ENCODE measurements at places on chromosomes 4 and X. TPM values are rescaled to one million over a fixed set of nuclear protein-coding genes. Genes with fewer than 3 reads are reported as not detected.

DNA sequence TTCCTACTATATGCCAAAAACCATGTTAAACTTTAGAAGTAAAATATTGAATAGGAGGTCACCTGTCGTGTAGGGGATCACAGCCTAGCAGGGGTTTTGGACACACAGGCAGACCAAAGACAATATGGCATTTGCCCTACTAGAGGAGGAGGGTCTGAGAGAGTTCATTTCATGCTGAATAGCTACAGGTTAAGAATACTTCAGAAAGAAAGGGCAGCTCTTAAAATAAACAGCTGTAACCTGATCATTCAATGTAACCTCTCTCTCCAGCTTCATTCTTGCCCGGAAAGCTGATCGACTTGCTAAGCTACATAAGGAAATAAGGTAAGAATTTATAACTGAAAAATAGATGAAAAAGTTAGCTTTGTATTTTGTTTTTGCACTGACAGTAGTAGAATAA, 79.9 kb downstream of the MAOA start:
- no peak for DNase-seq

DNA sequence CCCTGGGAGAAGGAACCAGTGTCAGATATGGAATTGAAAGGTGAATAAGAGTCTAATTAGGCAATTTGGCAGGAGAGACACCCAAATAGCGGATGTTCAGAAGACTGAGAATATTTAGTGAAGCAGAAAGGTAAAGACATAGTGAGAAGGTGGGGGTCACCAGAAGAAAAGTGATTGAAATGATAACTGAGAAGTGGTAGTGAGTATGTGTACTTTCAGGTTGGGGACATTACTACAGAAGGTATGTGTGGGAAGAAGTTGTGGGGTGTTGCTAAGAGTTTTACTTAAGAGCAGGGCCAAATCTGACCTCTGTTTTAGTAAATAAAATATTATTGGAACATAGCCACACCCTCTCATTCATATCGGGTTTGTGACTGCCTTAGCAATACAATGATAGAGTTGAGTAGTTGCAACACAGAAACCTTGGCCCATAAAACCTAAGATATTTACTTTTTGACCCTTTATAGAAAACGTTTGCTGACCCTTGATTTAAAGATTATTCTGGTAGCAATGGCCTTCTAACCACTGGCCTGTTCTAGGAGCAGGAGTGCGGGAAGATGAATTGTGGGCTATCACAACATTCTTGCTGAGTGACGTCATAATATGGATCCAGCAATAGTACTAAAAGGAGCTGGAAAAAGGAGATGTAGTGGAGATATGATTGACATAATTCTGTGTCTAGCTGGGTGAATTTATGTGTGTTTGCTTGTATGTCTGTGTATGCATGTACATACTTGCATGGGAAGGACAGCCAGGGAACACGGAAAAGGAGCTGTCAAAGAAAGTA, 115.3 kb downstream of the HS3ST1 start:
- DNase-seq = no peak

DNA sequence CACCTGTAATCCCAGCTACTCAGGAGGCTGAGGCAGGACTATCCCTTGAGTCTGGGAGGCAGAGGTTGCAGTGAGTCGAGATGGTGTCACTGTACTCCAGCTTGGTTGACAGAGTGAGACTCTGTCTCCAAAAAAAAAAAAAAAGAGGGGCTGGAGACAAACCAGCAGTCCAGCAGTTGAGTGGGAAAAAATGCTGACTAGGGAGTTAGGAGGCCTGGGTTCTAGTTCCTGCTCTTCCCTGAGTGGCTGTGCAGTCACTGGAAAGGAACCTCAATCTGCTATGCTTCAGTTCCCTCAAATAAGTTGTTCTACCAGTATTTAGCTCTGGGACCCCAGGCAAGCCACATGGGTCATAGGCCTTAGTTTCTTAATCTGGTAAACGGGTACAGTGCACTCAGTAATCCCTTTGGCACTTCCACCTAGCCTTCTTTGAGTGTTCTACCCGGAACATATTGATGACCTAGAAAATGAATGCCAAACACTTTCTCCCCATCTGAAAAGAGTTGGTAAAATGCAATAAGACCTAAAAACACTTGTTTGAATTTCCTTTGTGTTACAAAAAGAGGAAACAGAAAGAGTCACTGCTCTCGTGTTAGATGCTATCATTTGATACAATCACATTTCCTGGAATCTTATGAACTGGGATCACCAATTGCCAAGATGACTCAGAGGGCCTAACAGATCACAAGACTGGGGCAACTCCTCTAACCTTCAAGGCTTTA, 99.3 kb upstream of the EGFL6 start:
- no peak for DNase-seq

GRCh38 chrX:97995834-97996233, 1112.1 kb downstream of the RPA4 start:
- DNase-seq = no peak

The MTNR1A gene
- 1.8 TPM for polyA plus RNA-seq

The SCD5 gene
- 44.7 TPM for polyA plus RNA-seq

- no peak for DNase-seq
Observed at GRCh38 chrX:73903941-73904340, 340.9 kb downstream of the CHIC1 start.

- DNase-seq = peak; percentile 36
Observed at GRCh38 chr4:138919094-138919936, 96.3 kb upstream of the NOCT start.

DNA sequence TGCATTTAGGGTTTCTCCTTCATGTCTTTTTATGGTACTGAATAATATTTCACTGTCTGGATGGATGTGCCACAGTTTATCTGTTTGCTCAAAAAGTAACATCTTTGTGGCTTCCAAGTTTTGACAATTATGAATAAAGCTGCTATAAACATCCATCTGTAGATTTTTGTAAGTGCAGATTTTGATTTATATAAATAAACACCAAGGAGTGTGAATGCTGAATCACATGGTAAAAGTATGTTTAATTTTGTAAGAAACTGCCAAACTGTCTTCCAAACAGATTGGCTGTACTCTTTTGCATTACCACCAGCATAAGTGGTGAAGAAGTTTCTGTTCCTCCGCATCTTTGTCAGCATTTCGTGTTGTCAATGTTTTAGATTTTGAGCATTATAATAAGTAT, 158.7 kb upstream of the GIMD1 start:
- no peak for DNase-seq

DNA sequence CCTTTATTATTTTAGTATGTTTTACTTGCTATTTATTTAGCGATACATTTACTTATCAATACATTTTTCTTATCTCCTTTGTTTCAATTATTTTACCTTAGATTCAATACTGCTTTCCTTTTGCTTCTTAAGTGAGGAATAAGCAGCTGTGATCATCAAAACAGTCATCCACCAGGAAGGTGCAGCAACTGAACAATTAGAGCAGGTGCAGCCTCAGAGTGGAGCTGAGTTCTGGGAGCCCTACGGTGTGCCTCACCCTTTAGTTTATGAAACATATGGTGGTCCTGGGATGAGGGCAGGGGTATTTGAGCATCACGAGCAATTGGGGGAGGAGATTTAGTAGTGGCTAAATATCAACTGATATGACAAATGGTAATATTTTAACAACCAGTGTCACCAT, 111.0 kb downstream of the FRYL start:
- DNase-seq = no peak

DNA sequence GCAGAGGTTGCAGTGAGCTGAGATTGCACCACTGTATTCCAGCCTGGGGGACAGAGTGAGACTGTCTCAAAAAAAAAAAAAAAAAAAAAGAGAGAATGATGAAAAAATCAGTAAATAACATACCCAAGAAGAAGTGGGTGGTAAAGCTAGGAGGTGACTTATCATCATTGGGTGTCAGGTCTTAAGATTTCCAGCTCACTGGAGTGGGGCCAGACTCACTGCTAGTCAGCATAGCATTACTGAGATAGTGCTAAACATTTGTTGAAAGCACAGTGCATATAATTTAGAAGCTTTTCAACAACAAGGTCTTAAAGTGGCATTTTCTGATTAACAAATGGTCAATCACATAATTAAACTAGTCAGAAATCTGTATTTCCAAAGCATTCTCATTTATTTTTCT, 221.8 kb upstream of the GYPA start:
- DNase-seq = no peak

GRCh38 chrX:124098089-124098488, 136.6 kb downstream of the STAG2 start:
- DNase-seq = no peak

GRCh38 chr4:30696191-30696590, 24.0 kb upstream of the PCDH7 start:
- DNase-seq = no peak

DNA sequence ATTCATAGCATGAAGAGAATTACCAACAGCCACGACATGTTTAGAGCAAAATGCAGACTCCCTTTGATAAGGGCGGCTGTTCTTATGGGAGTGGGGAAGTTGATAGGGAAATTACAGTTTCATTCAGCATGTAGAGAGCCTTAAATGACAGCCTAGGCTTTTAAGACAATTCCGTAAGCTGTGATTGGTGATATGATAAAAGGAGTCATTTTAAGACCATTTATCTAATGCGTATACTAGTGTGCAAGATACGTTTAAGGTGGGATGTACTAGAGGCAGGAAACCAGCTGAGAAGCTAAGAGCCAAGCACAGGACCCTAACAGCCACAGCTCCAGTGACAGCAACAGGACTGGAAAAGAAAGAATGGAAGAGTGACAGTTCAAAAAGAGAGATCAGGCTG, 102.2 kb upstream of the ZFP42 start:
- no peak for DNase-seq

- DNase-seq = no peak
Observed at GRCh38 chrX:69607616-69608015, 8.3 kb upstream of the EDA start.

DNA sequence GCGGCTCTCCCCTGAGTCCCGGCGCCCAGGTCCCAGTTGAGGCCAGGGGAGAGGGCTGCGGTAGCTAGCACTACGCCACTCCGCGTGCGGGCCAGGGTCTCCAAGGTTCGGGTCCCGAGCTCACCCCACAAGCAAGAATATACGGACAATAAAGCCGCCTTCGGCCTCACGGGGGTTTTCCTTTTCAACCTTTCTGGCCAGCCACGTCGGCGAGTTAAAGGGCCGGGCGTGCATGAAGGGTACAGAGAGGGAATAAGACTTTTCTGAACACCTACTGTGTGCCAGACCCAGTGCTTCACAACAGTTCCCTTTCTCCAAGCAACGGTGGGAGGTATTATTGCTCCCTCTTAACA, 138.5 kb upstream of the ZIC3 start:
- no peak for DNase-seq

GRCh38 chr4:41880022-41880837, 55.0 kb upstream of the TMEM33 start:
- no peak for DNase-seq

GRCh38 chrX:109848461-109849050, 115.5 kb upstream of the ACSL4 start:
- no peak for DNase-seq

The LRCH2 gene
- 11.6 TPM for polyA plus RNA-seq

- no peak for DNase-seq
Observed at GRCh38 chr4:158870626-158871334, 102.0 kb downstream of the FNIP2 start.

The VBP1 gene
- 92.1 TPM for polyA plus RNA-seq

The SLITRK4 gene
- polyA plus RNA-seq = 17.9 TPM

- DNase-seq = no peak
Observed at GRCh38 chr4:139282721-139283075, 2.7 kb upstream of the MGARP start.

DNA sequence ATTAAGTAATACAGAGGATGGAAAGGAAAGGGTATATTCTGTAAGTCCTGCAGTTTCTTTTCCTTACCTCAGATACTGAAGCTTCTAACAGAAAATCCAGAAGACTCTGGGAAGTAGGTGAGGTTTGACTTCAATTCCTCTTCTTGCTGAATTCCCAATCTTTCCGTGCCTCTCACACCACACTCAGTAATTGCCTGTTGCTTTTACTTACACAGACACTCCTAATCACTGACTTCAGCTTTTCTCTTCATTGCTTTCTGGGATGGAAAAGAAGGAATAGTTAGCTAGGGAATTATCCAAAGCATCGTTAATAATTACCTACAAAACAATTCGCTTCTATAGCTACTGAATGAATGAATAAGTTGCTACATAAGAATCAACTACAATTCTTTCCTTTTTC, 163.6 kb downstream of the FBXO8 start:
- DNase-seq = no peak

The DRD5 gene
- 0.67 TPM for polyA plus RNA-seq

DNA sequence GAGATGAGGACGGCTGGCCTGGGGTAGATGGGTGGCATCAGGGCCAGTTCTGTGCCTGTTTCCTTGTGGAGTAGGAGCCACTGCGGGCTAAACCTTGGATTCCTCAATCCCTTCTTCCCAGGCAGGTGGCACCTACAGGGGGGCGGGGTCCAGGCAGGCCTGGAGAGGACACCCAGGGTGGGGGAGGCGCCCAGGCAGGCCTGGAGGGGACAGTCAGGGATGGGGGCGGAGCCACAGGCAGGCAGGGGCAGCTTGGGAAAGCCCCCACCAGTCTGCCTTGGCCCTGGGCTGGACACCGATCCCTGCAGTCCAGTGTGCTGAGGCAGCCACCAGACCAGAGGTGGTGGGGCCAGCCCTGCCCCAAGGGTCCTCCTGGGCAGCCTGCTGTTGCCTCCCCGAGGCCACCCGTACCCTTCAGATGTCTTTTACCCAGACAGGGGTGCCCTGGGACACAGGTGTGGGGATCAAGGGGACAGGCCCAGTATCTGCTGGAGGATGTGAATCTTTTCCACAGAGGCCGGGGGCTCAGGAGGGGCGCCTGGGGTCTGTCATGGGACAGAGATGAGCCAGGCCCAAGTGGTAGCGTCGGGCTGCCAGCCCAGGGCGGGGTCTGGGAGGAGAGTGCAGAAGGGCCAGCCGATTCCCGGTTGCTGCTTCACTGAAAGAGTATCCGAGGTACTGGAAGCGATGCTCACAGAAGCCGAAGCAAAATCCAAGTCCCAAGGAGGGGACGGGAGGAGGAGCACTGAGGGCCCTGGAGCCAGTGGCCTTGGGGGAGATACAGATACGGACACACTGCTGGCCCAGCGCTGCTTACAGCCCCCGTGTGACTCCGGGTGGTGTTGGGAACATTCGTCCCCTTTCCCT, 34.5 kb downstream of the LRPAP1 start:
- DNase-seq = no peak

DNA sequence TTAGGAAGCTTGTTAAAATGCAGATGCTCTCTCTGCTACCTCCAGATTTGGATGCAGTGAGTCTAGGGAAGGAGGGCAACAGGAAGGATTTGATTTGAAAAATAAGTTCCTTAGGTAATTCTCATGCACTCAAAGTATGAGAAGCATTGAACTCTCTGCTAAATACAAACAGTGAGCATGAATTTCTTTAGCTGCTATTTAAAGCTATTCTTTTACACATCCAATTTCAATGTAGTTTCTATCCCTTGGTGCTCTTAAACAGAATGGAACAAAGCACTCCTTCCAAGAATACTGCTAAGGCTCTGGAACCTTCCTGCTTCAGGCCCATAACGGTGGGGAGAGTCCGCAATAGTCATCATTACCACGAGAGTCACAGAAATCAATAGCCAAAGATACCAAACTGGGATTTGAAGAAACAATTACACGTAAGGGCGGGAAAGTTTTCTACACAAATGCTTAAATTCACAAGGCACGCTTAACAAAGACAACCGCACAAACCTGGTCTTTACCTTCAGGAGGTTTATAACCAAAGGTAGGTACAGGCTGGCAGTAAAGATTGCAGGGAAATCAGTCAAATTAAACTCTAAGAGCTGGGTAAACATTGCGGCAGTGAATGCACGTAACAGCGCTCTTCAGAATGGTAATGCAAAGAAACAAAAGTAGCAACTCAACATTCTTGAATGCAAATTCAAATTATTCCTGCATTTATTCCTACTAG, 123.2 kb upstream of the NAP1L5 start:
- DNase-seq = no peak

GRCh38 chr4:179605196-179605595, 2163.0 kb upstream of the AGA start:
- no peak for DNase-seq
